ENCODE measurements at places on chromosomes 5 and 9.

- no peak for DNase-seq
These were observed 361.1 kb upstream of the NUDT12 start for GRCh38 chr5:103923616-103924168.

DNA sequence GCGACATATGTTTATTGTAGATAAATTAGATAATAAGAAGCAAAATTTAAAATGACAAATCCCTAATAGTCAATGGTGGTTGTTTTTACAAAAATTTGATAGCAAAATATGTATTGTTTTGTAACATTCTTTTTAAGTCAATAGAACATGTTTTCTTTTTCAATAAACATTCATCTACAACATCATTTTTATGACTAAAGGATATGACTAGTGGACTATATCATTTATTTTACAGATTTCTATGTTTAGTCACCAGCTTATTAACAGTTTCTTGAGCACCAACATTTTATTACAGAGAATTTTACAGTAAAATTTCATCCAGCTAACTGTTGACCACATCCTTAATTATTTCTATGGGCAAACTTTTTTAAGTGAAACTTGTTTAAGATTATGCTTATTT lies 114.7 kb upstream of the IL7R start:
- no peak for DNase-seq

GRCh38 chr5:173618927-173619519 lies 2.6 kb upstream of the BOD1 start:
- peak; percentile 63 for DNase-seq

- no peak for DNase-seq
These were observed 66.9 kb upstream of the FCN1 start for GRCh38 chr9:134984372-134985265.

GRCh38 chr9:127569886-127570401 lies 42.1 kb upstream of the STXBP1 start:
- no peak for DNase-seq

DNA sequence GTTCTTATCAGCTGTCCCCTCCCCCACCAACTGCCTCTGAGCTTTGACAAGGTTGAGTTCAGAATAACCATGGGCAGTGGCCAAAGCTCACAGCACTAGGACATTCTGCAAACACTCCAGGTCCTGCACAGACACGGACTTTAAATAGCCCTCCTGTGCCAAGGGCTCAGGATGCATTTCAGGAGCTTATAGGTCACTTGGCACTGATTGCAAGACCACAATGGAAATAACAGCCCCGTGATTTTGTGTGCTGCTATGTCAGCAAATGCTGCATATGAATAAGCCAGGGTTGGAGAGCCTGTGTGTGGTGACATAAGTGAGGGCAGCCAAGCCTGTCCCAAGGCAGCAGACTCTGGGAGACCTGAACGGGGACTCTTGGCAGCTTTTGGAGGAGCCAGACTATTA lies 150.7 kb downstream of the DMRT2 start:
- DNase-seq: no peak

- DNase-seq: no peak
These were observed 7.5 kb upstream of the TOR2A start for GRCh38 chr9:127742435-127743088.

DNA sequence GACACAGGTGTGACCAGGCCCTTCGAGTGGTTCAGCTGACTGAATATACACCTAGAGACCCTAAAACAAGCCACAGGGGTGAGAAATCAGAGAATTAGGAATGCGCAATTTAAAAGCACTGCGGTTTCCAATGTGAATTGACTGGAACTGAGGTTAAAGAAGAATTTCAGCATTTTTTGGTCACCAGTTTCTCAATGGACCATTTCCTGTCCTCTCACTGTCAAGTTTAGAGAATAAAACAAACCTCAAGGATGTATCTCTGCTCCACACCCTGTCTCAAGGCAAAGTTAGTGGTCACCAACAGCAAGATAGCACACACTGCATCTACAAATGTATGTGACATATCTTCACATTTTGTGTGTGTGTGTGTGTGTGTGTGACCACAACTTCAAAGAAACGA lies 143.8 kb upstream of the MAP3K1 start:
- DNase-seq: no peak

DNA sequence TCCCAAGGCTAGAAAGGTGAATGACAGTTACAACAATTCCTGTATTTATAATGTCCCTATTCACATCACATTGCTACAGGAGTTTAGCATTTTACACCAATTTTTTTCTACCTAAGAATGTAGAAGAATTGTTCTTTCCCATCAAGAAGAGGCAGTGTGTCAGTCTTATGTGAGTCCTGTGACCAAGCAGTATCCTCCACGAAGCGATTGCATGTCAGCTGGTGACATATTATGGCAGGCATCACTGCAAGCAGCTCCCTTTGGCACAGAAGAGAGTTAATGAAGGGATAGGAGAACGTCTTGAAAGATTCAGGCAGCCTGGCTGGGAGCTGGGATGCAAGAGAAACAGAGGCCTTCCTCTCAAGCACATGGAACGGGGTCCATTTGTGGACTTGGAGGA lies 199.8 kb downstream of the SMC2 start:
- no peak for DNase-seq

- DNase-seq: no peak
These were observed 142.8 kb downstream of the NSG2 start for GRCh38 chr5:174188295-174188694.

GRCh38 chr5:159737263-159737662 lies 179.0 kb upstream of the ADRA1B start:
- DNase-seq: no peak

DNA sequence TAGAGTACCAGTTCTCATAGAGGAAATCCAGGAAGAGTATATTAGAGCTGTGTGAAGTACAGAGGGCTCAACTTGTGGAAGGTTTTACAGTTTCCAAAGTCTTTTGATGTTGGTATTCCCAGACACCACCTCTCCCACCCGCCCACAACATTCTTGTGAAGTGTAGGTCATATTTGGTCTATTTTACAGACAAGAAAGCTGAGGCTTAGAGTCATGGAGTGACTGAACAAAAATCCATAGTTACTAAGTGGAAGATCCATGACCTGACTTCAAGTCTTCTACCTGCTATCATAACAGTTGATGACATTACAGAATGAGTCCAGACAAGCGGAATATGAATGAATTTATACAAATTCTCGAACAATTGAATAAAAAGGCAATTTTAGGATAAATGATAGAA lies 187.1 kb upstream of the RPS23 start:
- no peak for DNase-seq

DNA sequence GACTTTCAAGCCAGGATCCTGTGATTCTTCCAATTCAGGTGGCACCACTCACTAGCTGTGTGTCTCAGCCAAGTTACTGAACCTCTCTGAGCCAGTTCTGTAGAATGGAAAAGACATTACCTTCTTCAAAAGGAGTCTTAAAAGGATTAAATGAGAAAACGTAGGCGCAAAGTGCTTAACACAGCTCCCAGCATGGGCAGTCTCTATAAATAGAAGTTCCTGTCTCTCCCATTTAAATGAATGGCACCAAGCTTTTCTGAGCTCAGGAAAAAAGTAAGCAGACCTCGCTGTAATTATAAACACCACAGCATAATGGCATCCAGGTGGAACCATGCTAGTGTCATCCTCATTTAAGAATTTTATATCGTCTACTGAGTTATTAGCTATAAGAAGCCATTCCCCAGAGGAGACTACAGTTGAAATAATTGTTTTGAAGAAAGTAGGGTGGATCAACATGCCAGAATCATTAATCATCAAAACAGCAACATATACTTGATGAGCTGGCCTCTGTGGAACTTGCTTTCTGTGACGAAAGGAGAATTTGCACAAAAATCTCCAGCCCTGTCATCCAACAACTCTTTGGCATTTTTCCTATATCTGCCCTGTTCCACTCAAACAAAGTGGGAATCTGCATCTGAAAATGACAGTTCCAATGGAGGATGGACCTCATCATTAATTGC lies 188.9 kb downstream of the SPOCK1 start:
- DNase-seq: peak; percentile 81

- no peak for DNase-seq
These were observed 608.7 kb upstream of the FAM174A start for GRCh38 chr5:99926463-99926862.

- no peak for DNase-seq
These were observed 324.4 kb downstream of the PDE4D start for GRCh38 chr5:59569158-59569557.

DNA sequence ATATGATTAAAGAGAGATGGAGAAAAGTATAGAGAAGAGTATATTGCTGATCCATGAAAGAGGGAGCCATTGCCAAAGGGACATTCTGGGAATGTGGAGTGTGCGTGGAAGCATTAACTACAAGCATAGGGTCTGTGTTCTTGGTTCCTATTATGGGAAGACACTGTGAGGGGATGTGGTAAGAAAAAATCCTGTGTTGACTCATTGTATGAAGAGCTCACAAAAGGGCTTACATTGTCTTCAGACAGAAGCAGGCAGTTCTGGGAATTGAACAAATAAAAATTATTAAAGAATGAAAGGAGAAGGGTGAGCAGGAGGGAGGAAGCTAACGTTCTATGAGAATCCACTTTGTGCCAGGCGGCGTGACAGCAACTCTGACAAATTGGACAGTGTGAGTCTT lies 250.4 kb upstream of the CHD1 start:
- DNase-seq: no peak

- DNase-seq: no peak
These were observed 3.3 kb downstream of the EBF1 start for GRCh38 chr5:159096243-159096923.

DNA sequence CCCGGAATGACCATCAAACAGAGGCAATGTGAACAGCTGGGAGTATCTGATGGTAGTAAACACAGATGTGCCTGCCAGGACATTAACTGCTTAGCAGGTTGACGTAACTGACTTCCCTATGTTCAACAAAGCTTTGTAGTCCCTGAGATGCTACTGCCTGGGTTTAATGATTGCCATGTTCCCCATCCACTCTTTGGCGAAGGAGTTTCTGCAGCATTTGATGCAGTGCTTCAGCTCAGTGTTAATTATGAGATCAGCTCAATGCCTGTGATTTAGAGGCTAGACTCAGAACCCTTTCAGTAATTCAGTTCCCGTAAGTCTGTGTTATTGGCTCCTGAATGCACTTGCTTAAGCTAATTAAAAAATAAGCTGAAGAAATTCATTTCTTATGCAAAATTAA lies 547.3 kb upstream of the ZNF608 start:
- DNase-seq: no peak

- DNase-seq: no peak
These were observed 69.5 kb downstream of the ACTL7B start for GRCh38 chr9:108786322-108786721.

GRCh38 chr5:171673840-171674239 lies 111.8 kb upstream of the SMIM23 start:
- DNase-seq: no peak

GRCh38 chr5:98977723-98978122 lies 48.9 kb upstream of the CHD1 start:
- DNase-seq: no peak

GRCh38 chr5:71719063-71719964 lies at the start of gene CARTPT:
TSS of gene CARTPT (plus strand) at chr5:71719275. CDS start at chr5:71719294, 19 bp downstream.
- DNase-seq: peak; percentile 26

GRCh38 chr9:120668399-120668798 lies 45.9 kb downstream of the MEGF9 start:
- peak; percentile 50 for DNase-seq

GRCh38 chr9:18756712-18757125 lies 276.3 kb downstream of the SAXO1 start:
- peak; percentile 69 for DNase-seq

GRCh38 chr9:136386018-136386417 lies 12.5 kb upstream of the CARD9 start:
- no peak for DNase-seq

DNA sequence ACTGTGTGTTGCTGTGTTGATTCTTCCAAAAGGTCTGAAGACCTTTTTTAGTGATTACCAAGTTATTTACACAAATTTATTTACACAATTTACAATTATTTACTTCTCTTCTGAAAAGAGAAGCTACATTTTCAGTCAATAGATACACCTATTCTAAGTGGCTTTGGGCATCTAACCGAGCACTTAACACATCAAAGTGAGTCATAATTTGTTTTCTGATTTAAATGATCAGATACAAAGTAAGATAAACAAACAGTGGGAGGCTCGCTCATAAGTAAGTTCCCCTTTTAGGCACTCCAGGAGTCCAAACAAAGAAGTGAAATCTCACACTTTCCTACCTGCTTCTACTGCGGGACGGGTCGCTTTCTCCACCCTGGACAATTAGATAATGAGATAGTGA lies 90.2 kb downstream of the APBA1 start:
- DNase-seq: no peak

GRCh38 chr5:33010846-33011245 lies 299.7 kb downstream of the NPR3 start:
- no peak for DNase-seq

DNA sequence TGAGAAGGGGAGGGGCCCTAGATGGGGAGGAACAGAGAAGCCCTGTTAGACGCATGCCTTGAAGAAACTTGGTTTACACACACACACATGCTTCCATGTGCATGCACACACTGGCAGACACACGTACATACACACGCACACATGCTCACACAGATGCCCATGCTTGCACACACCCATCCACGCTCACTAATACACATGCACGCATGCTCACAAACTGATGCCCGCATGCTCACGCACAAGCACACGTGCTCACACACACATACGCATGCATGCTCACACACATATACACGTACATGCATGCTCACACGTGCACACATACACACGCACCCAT lies 32.1 kb upstream of the EGFL7 start:
- DNase-seq: no peak

- DNase-seq: no peak
These were observed 18.3 kb upstream of the ARL14EPL start for GRCh38 chr5:116013936-116014335.

DNA sequence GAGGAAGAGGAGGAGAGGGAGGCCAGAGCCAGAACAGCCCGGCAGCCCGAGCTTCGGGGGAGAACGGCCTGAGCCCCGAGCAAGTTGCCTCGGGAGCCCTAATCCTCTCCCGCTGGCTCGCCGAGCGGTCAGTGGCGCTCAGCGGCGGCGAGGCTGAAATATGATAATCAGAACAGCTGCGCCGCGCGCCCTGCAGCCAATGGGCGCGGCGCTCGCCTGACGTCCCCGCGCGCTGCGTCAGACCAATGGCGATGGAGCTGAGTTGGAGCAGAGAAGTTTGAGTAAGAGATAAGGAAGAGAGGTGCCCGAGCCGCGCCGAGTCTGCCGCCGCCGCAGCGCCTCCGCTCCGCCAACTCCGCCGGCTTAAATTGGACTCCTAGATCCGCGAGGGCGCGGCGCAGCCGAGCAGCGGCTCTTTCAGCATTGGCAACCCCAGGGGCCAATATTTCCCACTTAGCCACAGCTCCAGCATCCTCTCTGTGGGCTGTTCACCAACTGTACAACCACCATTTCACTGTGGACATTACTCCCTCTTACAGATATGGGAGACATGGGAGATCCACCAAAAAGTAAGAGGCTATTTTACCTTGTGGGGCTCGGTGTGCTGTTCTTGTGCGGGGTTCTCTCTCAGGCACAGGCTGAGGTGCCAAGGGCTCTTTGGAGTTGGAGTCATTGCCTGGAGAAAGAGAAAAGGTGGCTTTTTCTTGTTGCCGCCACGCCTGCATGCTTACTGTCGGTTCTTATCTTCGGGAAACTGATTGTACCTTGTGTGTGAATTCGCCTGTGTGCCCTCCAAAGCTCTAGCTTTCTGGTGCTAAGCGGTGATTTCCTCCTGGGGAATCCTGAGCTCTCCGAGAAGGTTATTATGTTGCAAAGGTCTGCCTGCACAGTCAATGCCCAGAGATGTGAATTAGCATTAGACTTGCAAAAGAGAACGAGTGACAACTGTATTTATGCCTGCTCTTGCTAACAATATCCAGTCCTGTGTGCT lies at the start of gene ISL1:
TSS of gene ISL1 (plus strand) at position 318 of the 991 bp plus-strand sequence. CDS start at position 542, 224 bp downstream.
- DNase-seq: peak; percentile 90

- no peak for DNase-seq
These were observed 61.4 kb downstream of the SMIM23 start for GRCh38 chr5:171847026-171847425.

- peak; percentile 92 for DNase-seq
These were observed 138.5 kb upstream of the S1PR3 start for GRCh38 chr9:88852794-88853193.

Data from endothelial cell of umbilical vein (primary cell).